PC-9 (cell line): ENCODE measurements at places on chromosomes 4 and X. TPM values are rescaled to one million over a fixed set of nuclear protein-coding genes. Genes with fewer than 3 reads are reported as not detected.

DNA sequence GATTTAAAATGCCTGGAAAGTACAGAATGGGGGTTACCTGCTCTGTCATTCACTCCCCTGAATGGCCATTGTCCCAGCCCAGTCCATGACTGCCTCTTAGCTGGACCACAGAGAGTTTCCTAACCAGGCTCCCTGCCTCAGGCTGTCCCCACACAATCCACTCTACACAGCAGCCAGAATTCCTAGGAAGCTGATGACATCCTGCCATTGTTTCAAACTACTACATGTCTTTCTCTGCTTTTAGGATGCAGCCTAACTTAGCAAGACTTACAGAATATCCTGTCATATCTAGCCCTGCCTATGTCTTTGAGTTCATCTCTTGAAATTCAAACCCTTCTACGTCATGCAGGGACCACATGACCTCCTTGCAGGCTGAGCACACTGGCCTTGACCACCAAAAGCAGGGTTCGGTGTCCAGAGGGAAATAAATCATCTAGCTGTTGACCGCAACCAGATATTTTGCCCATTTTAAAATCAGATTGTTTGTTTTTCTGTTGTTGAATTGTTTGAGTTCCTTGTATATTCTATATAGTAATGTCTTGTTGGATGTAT, 16.1 kb upstream of the CRMP1 start:
- DNase-seq: no peak

Gene LRCH2
- total RNA-seq: not detected in 2 replicates

Gene CCDC120
- 20.6 and 23.9 TPM in 2 replicates for total RNA-seq

GRCh38 chrX:24294619-24295018, 19.2 kb downstream of the SUPT20HL2 start:
- peak; percentile 2 for DNase-seq

DNA sequence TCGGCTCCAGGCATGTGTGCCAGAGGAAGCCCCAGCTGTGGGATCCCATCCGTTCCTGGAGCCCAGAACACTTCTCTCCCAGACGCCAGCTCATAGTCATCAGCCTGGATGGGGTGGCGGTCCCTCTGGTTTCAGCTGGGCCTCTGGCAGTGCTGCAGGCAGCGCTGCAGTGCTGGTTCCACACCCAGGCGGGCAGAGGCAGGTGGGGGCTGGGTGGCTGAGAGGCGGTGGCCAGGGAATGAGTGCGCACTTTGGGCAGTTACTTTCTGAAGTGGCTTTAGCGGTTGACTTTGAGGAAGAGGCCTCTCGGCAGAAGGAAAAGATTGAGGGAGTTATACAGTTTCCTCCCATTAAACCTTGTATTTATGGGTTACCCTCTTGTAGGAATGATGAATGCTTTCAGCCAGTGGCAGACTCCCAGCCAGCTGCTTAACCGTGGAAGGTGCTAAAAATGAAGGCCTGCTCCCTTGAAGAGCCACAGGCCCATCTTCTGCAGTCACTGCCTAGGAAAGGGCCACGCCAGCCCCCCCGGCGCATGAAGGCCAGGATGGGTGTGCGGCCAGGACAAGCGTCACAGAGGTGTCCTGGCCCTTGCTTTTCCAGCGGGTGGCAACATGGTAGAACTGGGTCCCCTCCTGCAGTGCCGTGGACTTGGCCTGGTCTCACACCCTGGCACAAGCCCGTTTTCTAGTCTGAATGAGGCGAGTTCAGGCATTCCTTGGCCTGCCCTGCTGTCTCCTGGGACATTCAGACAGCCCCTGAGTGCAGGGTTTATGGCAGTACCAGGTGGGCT, 9.9 kb downstream of the TADA2B start:
- no peak for DNase-seq

- DNase-seq: no peak
Measured at GRCh38 chr4:110344165-110344564, 131.8 kb upstream of the ENPEP start.

DNA sequence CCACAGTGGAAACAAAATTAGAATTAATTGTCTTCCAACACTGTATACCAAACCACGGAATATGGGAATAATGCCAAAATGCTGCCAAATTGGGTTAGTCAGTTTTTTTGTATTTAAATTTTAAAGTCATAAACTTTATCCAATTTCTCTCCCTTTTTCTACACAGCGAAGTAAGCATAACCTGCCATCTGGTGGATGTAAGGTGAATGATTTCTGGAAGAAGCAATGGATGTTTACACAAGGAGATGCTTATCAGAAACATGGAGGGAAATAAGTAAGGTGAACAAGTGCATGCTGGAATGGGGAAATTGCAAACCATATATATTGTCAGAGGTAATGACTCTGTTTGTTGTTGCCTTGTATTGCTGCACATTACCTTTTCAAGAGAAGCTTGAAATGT, 691.9 kb downstream of the TECRL start:
- DNase-seq: peak; percentile 5
